ENCODE measurements at places on chromosomes 7 and 10.

GRCh38 chr10:123492016-123492415 lies 174.1 kb upstream of the GPR26 start:
- DNase-seq: no peak

- DNase-seq: peak; percentile 51
These were observed 38.4 kb upstream of the PLXNA4 start for GRCh38 chr7:132614428-132615318.

GRCh38 chr7:157983502-157984422 lies 603.9 kb downstream of the PTPRN2 start:
- DNase-seq: no peak

DNA sequence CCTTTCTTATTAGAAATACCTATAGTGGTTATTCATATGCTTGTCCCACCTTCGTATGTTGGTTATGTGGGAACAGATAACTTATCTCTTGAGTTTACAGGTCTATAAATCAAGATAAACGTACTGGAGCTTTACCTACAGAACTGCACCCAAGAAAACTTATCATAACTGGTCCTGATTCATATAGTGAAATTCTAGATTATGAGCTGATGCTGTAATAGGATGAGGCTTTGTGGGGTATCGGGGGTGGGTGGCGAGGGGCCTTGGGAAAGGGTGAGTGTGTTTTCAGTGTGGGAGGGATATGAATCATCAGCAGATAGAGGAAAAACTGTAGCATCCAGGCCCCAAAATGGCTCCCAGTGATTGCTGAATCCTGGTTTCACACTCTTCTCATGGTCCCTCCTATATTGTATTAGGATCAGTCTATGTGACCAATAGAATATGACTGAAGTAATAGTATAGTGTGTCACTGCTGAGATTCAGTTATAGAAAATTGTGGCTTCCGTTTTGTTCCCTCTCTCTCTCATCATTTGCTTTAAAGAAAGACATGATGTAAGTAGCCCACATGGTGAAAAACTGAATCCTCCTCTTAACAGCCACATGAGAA lies 706.8 kb upstream of the LRRTM3 start:
- DNase-seq: no peak

- peak; percentile 2 for DNase-seq
These were observed 56.8 kb upstream of the FAM171A1 start for GRCh38 chr10:15427843-15428414.

DNA sequence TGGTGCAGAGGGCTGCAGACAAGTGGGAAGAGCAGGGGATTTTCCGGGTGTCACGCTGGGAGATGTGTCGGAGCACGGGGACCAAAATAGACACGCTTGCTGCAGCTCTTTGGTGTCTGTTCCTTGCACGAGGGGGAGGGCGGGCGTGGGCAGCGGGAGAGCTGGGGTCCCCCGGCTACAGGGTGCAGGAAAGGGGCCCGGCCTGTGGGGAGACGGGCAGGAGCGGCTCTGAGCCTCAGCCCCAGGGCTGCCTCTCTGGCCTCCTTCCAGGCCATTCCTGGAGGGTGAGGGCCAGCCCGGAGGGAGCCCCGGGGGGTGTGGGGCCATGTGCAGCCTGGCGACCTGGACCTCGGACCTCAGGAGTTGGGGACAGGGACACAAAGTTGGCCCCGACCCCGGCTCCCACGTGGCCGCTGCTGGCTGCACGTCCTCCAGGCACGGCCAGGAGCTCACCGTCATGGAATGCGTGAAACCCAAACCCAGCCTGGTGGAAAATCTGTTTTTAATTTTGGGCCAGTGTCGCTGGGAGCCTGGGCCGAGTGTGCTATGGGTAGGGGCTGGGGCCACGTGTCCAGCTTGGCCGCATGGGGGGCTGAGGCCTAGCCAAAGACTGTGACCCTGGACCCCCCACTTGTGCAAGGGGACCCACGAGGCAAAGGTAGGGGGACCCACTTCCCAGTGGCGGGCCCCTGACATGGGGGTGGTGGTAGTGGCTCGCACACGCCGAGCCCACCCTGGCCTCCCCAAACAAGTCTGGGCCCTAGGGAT lies 6.6 kb downstream of the TTYH3 start:
- DNase-seq: peak; percentile 69

DNA sequence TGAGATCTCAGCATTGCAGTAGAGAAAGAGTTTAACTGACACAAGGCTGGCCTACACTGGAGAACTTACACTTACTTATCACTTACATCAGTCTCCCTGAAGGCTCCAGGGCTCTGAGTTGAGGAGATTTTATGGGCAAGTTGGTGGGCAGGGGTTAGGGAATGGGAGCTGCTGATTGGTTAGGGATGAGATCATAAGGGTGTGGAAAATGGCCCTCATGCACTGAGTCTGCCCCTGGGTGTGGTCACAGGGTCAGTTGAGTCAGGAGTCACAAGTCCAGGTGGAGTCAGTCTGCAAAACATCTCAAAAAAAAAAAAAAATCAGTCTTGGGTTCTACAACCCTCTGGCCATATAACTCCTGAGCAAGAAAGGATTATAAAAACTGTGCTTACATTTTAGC lies 60.5 kb downstream of the PPP1R17 start:
- DNase-seq: peak; percentile 18

GRCh38 chr10:119246862-119247549 lies 39.6 kb downstream of the GRK5 start:
- DNase-seq: no peak

DNA sequence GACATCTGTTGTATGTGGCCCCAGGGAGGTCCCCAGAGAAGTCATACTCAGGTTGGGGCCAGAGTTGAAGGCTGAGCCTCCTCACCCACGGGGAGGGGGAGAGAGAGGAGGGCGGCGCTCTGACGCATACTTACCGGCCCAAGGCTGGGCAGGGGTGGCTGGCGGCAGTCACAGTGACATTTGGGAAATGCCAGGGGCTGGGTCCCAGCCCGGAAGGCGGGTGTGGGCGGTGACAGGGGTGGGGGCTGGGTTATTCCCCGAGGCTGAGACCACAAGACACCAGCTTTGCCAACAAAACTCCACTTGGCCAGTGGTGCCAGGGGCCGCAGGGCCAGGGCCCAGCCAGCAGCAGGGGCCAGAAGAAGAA lies 41.1 kb downstream of the RASGEF1A start:
- DNase-seq: peak; percentile 32
